ENCODE measurements at places on chromosomes 1 and 21.

DNA sequence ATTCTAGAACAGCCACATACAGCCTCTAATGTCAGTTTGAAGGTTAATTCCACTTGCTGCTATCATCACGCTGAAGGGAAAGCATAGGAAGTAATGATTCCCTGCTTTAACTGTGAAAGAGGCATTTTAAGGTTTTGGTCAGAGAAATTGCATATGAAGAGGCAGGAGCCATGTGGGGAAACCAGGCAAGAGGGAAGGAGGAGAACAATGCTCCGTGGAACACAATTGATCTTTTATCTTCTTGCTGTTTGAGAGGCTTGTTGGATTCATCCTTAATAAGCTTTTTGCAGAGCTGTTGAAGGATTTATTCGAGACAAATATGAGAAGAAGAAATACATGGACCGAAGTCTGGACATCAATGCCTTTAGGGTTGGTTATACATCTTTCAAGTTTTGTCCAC lies 35.9 kb downstream of the SMAP2 start:
- no peak for DNase-seq

DNA sequence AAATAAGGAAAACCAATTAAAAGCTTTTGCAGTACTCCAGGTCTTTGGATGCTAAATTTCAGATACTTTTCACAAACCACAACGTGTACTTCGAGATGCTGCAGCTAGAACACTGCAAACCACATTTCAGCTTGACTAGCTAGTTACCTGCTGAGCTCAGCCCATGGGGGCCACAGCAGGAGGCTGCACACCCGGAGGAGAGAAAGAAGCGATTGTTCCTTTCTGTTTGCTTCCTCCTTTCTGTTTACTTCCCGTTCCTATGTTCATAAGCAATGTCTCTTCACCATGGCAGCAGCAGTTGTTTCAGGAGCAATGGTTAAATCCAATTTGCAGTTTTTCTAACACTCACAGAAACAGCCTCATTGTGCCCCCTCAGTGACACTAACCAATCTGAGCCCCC lies 225.6 kb upstream of the FGGY start:
- DNase-seq: no peak

DNA sequence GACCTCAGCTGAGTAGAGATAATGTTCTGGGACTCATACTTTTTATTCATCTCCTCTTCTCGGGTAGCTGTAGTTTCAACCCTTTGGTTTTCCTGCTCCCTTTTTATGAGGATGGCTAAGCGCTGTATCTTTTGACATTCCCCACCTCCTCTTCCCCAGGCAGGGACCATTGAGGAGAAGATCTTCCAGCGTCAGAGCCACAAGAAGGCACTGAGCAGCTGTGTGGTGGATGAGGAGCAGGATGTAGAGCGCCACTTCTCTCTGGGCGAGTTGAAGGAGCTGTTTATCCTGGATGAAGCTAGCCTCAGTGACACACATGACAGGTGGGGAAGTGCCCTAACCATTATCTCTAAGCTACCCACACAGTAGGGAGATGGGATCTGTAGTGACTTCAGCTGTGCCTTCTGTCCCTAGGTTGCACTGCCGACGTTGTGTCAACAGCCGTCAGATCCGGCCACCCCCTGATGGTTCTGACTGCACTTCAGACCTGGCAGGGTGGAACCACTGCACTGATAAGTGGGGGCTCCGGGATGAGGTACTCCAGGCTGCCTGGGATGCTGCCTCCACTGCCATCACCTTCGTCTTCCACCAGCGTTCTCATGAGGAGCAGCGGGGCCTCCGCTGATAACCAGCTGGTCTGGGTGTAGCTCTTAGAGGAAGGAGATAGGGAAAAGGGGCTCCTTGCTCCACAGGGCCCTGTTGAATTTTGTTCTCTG lies 25.6 kb downstream of the LRRC41 start:
- DNase-seq: no peak

- no peak for DNase-seq
Observed at GRCh38 chr21:30468900-30469714, 11.1 kb downstream of the KRTAP19-1 start.

GRCh38 chr1:168608796-168609715 lies 32.7 kb downstream of the XCL1 start:
- DNase-seq: no peak

DNA sequence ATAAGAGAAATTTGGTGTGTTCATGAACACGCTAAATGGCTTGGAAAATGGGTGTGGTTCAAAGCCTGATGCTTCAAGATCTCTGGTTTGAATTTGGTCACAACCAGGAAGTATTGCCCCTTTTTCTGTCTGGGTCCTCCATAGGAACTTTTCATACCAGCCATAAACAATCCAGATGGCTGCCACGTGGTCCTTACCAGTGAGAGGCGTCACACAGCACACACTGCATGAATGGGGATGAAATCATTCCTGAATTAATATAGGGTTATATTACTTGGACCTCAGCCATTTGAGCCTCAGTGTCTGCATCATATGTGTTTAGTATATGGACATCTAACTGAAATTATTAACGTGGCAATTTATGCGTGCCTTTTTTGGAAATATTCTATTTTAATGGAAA lies 64.0 kb downstream of the PRRX1 start:
- no peak for DNase-seq

GRCh38 chr1:193448682-193449461 lies 262.5 kb upstream of the B3GALT2 start:
- peak; percentile 49 for DNase-seq

GRCh38 chr1:94156096-94156625 lies 35.2 kb upstream of the ABCA4 start:
- no peak for DNase-seq

DNA sequence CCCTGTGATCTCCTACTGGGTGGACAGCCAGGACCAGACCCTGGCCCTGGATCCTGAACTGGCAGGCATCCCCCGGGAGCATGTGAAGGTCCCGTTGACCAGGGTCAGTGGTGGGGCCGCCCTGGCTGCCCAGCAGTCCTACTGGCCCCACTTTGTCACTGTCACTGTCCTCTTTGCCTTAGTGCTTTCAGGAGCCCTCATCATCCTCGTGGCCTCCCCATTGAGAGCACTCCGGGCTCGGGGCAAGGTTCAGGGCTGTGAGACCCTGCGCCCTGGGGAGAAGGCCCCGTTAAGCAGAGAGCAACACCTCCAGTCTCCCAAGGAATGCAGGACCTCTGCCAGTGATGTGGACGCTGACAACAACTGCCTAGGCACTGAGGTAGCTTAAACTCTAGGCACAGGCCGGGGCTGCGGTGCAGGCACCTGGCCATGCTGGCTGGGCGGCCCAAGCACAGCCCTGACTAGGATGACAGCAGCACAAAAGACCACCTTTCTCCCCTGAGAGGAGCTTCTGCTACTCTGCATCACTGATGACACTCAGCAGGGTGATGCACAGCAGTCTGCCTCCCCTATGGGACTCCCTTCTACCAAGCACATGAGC lies 17.2 kb upstream of the SLC25A44 start:
- no peak for DNase-seq

- DNase-seq: no peak
Observed at GRCh38 chr1:223711173-223711572, 1.2 kb upstream of the CAPN2 start.

- no peak for DNase-seq
Observed at GRCh38 chr21:40540216-40540615, 306.7 kb downstream of the DSCAM start.

GRCh38 chr1:59845091-59845490 lies 30.3 kb downstream of the HOOK1 start:
- DNase-seq: no peak

DNA sequence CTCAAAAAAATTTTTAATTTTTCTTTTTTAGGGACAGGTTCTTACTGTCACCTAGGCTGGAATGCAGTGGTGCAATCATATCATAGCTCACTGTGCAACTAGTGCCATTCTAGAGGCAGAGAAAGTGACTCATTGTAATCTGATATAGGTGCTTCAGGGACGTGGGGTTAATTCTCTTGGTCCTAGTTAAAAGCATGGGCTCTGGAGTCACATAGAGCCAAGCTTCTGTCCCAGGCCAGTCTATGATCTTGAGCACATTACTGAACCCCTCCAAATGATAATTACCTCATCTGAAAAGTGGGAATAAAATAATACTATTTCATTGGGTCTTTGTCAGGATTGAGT lies 1.1 kb upstream of the ADIPOR1 start:
- DNase-seq: no peak

- no peak for DNase-seq
Observed at GRCh38 chr1:166950156-166950555, 25.2 kb downstream of the ILDR2 start.
